ENCODE measurements at places on chromosomes 1 and 21.

DNA sequence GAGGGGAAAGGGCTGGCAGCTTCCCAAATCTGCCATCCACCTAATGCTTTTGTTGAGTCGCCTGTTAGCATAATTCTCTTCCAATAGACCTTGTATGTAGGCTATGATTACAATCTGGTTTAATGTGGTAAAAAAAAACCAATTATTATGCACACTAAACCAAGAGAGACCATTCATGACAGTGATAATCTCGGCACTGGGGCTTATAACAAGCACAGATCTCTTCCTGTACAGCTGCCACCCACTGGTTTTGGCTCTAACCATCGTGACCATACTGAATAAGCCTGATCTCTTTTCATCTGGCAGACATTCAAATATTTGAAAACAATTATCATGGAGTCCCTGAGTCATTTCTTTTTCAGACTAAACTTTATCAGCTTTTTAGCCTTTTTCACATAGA is 12.0 kb upstream of the SYT14 start:
- peak; percentile 93 for DNase-seq

DNA sequence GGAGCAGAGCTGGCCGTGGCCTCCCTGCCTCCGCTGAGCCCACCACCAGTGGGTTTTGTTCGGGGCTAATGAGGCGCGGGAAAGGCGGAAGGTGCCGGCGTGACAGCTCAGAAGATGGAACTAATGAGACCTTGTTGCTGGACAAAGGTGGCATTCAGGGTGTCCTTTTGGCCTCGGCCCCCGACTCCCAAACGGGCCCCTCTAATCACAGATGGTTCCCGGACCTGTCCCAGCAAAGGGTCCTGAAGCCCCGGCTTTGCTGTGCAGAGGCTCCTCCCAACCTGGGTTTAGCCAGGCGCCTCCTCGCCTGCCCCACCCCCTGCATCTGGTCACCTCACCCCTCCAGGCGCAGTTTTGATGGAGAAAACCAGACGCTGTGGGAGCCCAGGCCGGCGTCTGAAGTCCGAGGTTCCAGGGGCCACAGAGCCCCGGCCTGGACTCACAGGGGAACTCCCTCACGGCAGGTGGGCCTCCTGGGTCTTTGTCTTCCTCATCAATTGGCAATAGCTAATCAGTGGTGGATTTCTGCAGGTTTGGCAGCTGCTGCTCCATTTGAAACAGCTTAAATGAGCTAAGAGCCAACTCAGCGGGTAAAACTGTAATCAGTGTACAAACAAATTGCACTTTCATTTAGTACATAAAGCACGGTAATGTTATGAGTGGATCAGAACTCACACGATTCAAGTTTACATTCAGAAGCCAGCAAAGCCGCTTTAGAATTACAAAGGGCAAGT is 44.3 kb upstream of the ADARB1 start:
- no peak for DNase-seq

- DNase-seq = no peak
Observed at GRCh38 chr1:235947989-235948388, 81.3 kb upstream of the LYST start.

GRCh38 chr1:213423041-213423440 is 372.0 kb downstream of the RPS6KC1 start:
- DNase-seq = peak; percentile 50

DNA sequence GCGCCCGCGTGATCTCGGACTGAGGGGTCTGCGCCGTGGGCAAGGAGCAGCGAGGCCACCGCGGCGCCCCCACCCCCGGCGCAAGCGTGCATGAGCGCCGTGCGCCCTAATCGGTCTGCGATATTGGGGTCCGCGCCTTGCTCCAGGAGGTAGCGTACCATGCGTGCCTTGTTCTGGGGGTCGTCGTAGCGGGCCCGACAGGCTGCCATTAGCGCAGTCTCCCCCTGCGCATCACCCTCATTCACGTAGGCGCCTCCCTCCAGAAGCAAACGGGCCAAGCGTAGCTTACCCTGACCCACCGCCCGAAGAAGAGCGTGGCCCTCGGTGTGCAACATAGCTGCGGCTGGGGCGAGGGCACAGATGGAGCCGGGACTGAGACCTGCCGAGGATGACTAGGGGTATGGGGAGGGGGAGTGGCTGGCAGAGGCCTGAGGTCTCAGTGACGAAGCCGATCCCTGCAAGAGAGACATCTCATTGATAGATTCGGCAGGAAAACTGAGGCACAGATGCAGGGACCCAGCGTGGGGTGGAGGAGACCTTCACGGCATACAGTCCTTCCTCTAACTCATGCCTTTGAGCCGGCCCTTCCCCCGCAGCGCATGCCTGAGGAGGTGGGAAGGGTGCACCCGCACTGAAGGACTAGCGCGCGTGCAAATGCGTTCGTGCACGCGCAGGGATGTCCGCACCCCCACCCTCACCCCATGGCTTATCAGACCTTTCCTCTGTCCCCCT is 2.8 kb downstream of the ANKRD34A start:
- DNase-seq = no peak

DNA sequence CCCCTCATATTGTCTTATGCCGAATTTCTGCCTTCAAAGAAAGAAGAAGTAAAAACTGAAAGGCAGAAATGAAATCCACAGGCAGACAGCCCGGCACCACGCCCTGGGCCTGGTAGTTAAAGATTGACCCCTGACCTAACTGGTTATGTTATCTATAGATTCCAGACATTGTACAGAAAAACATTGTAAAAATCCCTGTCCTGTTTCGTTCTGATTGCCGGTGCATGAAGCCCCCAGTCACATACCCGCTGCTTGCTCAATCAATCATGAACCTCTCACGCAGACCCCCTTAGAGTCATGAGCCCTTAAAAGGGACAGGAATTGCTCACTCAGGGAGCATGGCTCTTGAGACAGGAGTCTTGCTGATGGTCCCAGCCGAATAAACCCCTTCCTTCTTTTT is 49.3 kb downstream of the JMJD4 start:
- no peak for DNase-seq

GRCh38 chr1:36448530-36449056 is 1.7 kb downstream of the OSCP1 start:
- peak; percentile 57 for DNase-seq

- no peak for DNase-seq
Observed at GRCh38 chr1:221356693-221357092, 385.2 kb downstream of the DUSP10 start.

DNA sequence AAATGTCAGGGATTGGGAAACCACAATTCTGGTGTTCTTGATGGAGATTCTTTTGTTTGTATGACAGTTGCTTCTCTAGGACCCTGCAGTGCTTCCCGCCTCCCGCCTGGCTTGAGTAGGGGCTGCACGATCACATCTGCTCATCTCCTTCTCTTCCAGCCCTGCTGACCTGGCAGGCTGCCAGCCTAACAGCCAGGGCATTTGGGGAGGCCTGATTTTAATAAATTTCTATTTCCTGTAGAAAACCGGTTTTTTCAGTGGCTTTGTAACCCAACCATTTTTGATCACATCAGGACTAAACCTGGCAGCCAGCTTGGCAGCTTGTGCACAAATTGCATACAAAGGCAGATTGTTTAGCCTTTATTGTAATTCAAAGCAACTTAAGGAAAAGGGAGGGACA is 78.9 kb downstream of the UBE2U start:
- DNase-seq = peak; percentile 23
